ENCODE measurements at places on chromosomes 13 and 19.
A peak's percentile ranks its signal among the peaks of the same experiment; 100 is the strongest.

DNA sequence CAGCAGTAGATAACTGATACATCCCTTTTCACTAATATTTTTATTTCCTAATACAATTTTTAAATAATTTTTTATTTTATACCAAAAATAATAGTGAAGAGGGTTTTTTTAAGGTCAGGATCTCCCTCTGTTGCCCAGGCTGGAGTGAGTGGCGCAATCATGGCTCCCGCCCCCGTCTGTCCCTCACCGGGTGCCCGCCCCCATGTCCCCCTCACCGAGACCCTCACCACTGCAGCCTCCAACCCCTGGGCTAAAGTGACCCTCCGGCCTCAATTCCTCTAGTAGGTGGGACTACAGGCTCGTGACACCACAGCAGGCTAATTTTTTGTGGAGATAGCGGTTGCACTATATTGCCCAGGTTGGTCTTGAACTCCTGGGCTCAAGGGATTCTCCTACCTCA is 17.8 kb upstream of the ZNF846 start:
- DNase-seq: no peak

- no peak for DNase-seq
Measured at GRCh38 chr13:40770609-40770933, 419 bp downstream of the MRPS31 start.

- peak; percentile 90 for DNase-seq
Measured at GRCh38 chr19:52200044-52200443, 10.2 kb downstream of the PPP2R1A start.

DNA sequence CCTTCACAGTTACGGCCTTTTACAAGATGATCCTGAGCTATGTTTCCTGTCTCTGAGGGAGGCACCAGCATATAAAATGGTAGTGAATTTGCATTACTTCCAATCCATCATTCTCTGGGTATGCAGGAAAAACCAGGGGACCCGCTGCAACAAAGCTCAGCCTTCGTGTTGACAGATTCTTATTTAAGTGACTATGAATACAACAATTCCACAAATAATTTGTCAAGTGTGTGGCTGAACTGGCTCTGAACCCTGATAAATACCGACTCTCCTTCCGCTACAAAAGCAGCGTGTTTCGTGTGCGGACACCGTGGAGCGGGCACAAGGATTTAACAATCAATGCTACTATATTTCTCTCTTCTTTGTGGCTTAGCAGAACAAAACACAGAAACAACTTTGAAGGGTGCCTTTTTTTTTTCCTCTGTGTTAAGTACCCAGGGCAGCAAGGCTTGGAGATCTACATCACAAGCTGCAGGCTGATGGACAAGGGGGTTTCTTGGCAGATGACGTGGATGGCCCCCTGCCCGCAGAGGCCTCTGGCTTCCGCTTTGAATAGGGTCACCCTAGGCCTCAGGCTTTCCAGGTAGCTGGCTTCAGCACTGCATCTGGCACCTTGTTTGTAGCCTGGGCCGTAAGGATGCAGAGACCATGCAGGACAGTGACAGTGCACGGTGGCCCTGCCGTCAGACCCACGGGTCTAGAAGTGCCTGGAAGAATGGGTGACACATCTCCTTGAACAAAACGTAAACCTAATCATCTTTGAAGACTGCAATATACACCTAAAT is 280.5 kb upstream of the TSHZ3 start:
- DNase-seq: no peak

GRCh38 chr13:39170711-39171110 is 132.5 kb downstream of the NHLRC3 start:
- DNase-seq: no peak

DNA sequence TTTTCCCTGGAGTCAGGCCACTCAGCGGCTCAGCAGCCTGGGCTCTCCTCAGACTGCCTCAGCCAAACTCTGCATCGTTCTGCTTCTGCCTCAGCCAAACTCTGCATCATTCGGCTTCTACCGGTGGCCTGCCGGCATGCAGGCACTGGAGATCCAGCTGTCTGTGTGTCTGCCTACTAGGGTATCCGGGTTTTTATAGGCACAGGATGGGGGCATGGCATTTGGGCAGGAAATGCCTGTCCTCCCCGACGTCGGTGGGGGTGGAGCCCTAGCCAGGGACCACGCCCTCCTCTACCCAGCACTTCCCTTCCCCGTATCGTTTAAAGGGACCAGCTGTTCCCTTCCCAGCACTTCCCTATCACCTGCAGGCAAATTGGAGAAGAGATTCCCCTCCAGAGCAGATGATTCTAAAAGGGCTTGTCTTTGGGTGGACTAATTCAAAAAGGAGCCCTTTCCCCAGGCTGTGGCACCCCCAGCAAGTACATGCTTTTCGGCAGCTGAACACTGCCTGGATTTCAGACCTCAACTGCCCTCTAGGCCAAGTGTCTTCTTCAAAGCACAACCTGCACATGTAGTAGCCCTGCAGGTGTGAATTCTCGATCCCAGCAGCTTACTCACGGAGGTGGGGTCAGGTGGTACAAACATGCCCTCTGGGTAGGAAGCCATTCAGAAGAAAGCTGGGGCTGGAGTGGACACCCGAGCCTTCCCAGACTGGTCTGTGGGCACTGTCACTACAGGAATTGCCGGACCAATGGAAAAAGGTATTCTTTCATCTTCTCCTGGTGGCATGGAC is 25.4 kb upstream of the GPR12 start:
- no peak for DNase-seq

Measured in choroid plexus epithelial cell (primary cell).